ENCODE measurements at places on chromosomes 7 and 10. TPM values are rescaled to one million over a fixed set of nuclear protein-coding genes. Genes with fewer than 3 reads are reported as not detected.

- no peaks in the 10 kb centered on the region for H3K36me3 ChIP-seq
- H3K27ac ChIP-seq: no peak overlapping the region
- no peak for DNase-seq
- no peaks in the 10 kb centered on the region for H3K27me3 ChIP-seq
- peaks cover 12% of the 10 kb centered on the region for H3K4me1 ChIP-seq
Measured at GRCh38 chr7:105835441-105835840, 41.0 kb downstream of the ATXN7L1 start.

DNA sequence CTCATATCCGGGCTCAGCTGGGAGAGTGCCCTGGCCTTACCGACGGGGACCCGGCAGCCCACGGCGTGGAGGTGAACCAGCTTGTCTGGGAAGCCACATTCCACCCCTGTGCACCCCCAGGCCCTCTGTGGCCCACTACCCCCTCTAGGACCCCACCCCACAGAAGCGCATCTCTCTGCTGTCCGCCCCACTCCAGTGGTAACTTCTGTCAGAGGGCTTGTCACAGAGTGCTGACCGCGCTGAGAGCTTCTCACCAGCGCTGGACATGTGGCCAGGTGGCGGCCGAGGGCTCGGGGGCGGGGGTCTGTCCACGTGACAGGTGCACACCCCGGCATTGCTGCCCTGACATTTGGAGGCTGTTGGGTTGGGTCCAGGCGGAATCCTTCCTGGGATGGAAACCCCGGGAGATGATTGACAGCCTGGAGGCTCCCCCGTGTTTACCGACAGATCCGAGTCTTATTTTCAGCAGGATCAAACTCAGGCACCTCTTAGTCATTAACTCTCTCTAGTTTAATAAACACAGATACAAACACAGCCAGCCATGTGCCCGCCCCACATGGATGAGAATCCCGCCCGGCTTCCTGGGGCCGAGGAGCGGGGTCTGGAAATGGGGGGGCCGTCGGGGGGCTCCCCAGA lies 5.1 kb downstream of the ELFN1 start:
- peaks cover 19% of the 10 kb centered on the region for H3K27me3 ChIP-seq
- H3K27ac ChIP-seq: no peak overlapping the region
- H3K36me3 ChIP-seq: no peaks in the 10 kb centered on the region
- H3K4me1 ChIP-seq: no peaks in the 10 kb centered on the region

GRCh38 chr7:150973571-150974451 lies 4.3 kb downstream of the KCNH2 start:
- peak overlapping the region; percentile 75 for H3K27ac ChIP-seq
- no peaks in the 10 kb centered on the region for H3K36me3 ChIP-seq
- peak; percentile 62 for DNase-seq
- peaks cover 88% of the 10 kb centered on the region for H3K4me1 ChIP-seq
- H3K27me3 ChIP-seq: no peaks in the 10 kb centered on the region

DNA sequence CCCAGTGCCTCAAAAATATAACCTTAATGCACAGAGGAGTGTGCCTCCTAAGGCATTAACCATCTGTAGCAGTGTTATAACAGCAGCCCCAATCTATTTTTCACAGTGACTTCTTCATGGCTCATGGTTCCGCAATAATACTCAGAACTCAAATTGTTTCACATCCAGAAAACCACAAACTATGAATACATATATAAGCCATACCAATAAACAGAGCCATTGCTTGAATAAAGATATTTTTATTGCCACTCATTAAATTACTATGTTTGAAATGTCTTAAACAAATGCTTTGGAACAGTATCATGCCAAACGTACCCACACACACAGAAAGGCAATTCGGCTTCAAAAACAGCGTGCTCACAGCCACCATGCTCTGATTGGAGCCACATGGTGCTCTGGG lies 629.3 kb upstream of the NRP1 start:
- H3K4me3 ChIP-seq: no peak overlapping the region
- no peaks in the 10 kb centered on the region for H3K36me3 ChIP-seq

- no peaks in the 10 kb centered on the region for H3K36me3 ChIP-seq
- H3K4me1 ChIP-seq: no peaks in the 10 kb centered on the region
- no peaks in the 10 kb centered on the region for H3K27me3 ChIP-seq
- no peak for DNase-seq
- H3K4me3 ChIP-seq: no peak overlapping the region
Measured at GRCh38 chr7:148570510-148570909, 20.1 kb upstream of the C7orf33 start.

DNA sequence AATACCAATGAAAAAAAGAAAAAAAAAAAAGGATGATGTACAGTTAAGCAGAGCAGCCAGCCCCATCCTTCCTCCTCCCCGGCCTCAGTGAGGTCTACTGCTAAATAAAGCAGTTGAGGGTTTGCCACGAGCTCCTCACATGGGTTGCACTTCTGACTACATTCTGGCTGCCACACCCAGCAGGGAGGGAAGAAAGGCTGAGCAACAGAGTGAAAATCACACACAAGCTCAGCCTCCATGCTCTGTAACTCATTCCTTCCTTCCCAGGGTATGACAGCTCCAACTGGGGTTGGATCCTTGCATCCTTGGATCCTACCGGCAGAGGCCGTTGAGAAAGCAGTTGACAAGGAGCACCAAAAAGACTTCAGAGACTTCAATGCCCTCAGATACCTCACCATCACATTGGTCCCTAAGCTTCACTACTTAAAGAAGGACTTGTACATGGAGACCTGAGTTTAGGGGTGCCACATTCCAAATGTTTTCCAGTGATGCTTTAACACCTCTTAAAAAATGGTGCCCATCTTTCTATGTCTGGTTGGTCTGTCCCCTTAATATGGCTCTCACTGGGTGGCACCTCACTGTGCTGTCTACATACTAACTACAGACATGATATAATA lies 52.9 kb upstream of the PIK3CG start:
- no peak overlapping the region for H3K4me3 ChIP-seq
- H3K27me3 ChIP-seq: no peaks in the 10 kb centered on the region
- no peaks in the 10 kb centered on the region for H3K36me3 ChIP-seq

GRCh38 chr10:101840102-101840684 lies 3.4 kb downstream of the KCNIP2 start:
- H3K4me1 ChIP-seq: peaks cover 3% of the 10 kb centered on the region
- peak; percentile 39 for DNase-seq
- no peaks in the 10 kb centered on the region for H3K36me3 ChIP-seq
- no peak overlapping the region for H3K4me3 ChIP-seq
- no peak overlapping the region for H3K27ac ChIP-seq
- H3K27me3 ChIP-seq: no peaks in the 10 kb centered on the region

DNA sequence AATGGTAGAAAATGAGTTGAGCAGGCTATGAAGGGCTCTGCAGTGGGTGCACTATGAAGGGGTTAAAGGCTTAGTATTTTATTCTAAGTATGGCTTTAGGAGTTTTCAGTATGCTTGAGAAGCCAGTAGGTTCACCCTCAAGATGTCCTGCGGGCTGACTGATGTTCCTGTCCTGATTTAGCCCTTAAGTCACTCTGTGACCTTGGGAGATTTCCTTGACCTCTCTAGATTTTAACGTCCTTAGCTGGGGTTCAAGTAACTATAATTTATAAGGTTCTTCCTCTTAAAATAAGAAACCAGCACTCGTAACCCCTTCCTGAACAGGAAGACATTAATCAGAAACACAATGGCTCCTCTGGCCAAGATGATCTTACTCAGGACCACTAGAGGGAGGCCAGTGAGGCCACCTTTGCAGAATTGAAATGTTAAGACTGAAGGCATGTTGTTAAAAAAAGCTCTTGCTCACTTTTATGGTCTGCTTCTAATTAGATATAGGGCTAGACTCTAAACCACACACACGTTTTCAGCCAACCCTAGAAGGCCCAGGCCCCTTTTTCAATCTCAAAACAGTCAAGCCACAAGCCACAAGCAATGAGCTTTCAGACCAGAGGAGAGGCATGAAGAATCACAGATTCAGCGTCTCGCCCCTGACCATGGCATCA lies 41.9 kb downstream of the CDK1 start:
- H3K27ac ChIP-seq: no peak overlapping the region
- DNase-seq: no peak
- H3K4me3 ChIP-seq: no peak overlapping the region
- H3K27me3 ChIP-seq: no peaks in the 10 kb centered on the region
- no peaks in the 10 kb centered on the region for H3K36me3 ChIP-seq
- peaks cover 4% of the 10 kb centered on the region for H3K4me1 ChIP-seq

The OR2A5 gene
- not detected for total RNA-seq

DNA sequence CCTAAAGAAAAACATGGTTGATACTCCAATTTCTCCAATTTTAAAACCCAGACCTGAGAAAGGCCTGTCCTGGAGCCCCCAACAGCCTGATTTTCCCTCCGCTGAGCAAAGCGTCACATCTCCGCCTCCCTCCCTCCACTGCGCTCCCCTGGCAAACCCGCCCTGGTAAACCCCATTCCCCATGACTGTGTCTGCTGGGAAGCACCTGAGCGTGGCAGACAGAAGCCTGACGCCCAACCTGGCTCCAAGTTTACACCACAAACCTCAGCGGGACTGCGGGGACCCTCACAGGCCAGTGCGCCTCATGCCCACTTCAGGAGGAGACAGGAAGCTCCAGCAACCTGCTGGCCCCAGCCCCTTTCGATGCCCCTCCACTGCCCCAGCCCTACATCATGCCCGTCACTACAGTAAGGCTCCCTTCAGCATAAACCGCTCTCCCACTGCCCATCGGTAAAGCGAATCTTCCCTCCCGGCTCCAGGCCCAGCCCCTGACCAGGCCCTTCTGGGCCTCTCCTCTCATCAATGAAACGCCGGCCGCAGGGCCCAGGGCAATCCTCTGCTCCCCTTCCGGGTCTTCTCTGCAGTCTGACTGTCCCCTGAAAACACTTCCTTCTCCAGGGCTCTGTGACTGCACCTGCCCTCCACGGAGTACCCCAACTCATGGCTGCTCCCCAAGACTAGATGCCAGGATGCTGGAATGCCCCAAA lies 233.3 kb downstream of the MAD1L1 start:
- DNase-seq: no peak
- H3K4me3 ChIP-seq: no peak overlapping the region
- no peaks in the 10 kb centered on the region for H3K4me1 ChIP-seq
- no peaks in the 10 kb centered on the region for H3K27me3 ChIP-seq
- peaks cover 13% of the 10 kb centered on the region for H3K36me3 ChIP-seq
- H3K27ac ChIP-seq: no peak overlapping the region

GRCh38 chr7:30471205-30471604 lies 7.4 kb downstream of the NOD1 start:
- H3K4me3 ChIP-seq: no peak overlapping the region
- peak overlapping the region; percentile 90 for H3K27ac ChIP-seq

The ANK3 gene
- total RNA-seq: 81.1 TPM

- no peak overlapping the region for H3K27ac ChIP-seq
- H3K27me3 ChIP-seq: peaks cover 3% of the 10 kb centered on the region
- DNase-seq: no peak
- H3K4me3 ChIP-seq: no peak overlapping the region
- H3K4me1 ChIP-seq: no peaks in the 10 kb centered on the region
- no peaks in the 10 kb centered on the region for H3K36me3 ChIP-seq
Measured at GRCh38 chr10:129441372-129442009, 25.6 kb upstream of the MGMT start.

- no peaks in the 10 kb centered on the region for H3K27me3 ChIP-seq
- DNase-seq: no peak
- H3K4me3 ChIP-seq: no peak overlapping the region
- no peaks in the 10 kb centered on the region for H3K4me1 ChIP-seq
Measured at GRCh38 chr7:52146871-52147634, 830.4 kb upstream of the COBL start.

The LIPK gene
- total RNA-seq: not detected

The VWDE gene
- total RNA-seq: 1.7 TPM

The SNX10 gene
- 48.5 TPM for total RNA-seq

GRCh38 chr7:138008019-138008587 lies 6.2 kb upstream of the CREB3L2 start:
- no peaks in the 10 kb centered on the region for H3K36me3 ChIP-seq
- H3K27me3 ChIP-seq: no peaks in the 10 kb centered on the region
- H3K4me1 ChIP-seq: no peaks in the 10 kb centered on the region
- H3K27ac ChIP-seq: no peak overlapping the region
- DNase-seq: peak; percentile 50

GRCh38 chr7:142838461-142839213 lies 16.2 kb upstream of the EPHB6 start:
- DNase-seq: no peak
- no peaks in the 10 kb centered on the region for H3K4me1 ChIP-seq
- H3K36me3 ChIP-seq: no peaks in the 10 kb centered on the region
- H3K27ac ChIP-seq: no peak overlapping the region
- H3K27me3 ChIP-seq: no peaks in the 10 kb centered on the region

The KCNMA1 gene
- 13.0 TPM for total RNA-seq

The MMD2 gene
- total RNA-seq: not detected

DNA sequence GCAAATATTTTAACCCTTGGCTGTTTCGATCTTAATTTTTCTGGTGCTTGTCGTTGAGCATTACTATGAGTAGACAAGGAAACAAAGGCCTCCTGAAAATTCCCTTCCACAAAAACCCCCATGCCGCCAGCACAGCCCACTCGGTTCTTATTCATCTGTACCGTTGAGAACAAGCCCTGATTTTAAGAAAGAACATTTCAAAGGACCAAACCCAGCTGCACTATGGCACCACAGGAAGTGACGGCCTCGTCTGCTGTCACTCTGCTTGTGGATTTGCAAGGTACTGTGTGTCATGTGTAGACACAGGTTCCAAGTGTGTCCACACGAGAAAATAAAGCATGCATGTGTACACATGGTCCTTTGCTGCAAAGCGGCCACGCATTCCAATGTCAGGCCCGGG lies 285.2 kb downstream of the DNAJB6 start:
- H3K36me3 ChIP-seq: no peaks in the 10 kb centered on the region
- H3K4me1 ChIP-seq: no peaks in the 10 kb centered on the region
- no peaks in the 10 kb centered on the region for H3K27me3 ChIP-seq

GRCh38 chr10:74967911-74968666 lies 141.7 kb downstream of the KAT6B start:
- DNase-seq: peak; percentile 65
- no peak overlapping the region for H3K27ac ChIP-seq
- H3K27me3 ChIP-seq: no peaks in the 10 kb centered on the region
- H3K36me3 ChIP-seq: peaks cover 2% of the 10 kb centered on the region

The AKR1D1 gene
- not detected for total RNA-seq

GRCh38 chr10:75508239-75508813 lies 76.9 kb downstream of the LRMDA start:
- H3K27me3 ChIP-seq: no peaks in the 10 kb centered on the region
- H3K4me1 ChIP-seq: peaks cover 2% of the 10 kb centered on the region
- H3K27ac ChIP-seq: no peak overlapping the region
- peak; percentile 74 for DNase-seq
- H3K4me3 ChIP-seq: no peak overlapping the region

- no peak overlapping the region for H3K4me3 ChIP-seq
- H3K4me1 ChIP-seq: no peaks in the 10 kb centered on the region
- no peaks in the 10 kb centered on the region for H3K27me3 ChIP-seq
Measured at GRCh38 chr7:135756191-135756590, 7.6 kb upstream of the FAM180A start.

- H3K27ac ChIP-seq: no peak overlapping the region
- H3K27me3 ChIP-seq: no peaks in the 10 kb centered on the region
- no peak overlapping the region for H3K4me3 ChIP-seq
- peaks cover 11% of the 10 kb centered on the region for H3K4me1 ChIP-seq
- DNase-seq: no peak
Measured at GRCh38 chr7:74654811-74655210, 2.7 kb upstream of the GTF2I start.

The OR6B1 gene
- total RNA-seq: not detected
